ENCODE measurements at places on chromosomes 4 and X.

- DNase-seq, result no peak
These were observed 32.2 kb upstream of the MSL3 start for GRCh38 chrX:11725631-11726442.

DNA sequence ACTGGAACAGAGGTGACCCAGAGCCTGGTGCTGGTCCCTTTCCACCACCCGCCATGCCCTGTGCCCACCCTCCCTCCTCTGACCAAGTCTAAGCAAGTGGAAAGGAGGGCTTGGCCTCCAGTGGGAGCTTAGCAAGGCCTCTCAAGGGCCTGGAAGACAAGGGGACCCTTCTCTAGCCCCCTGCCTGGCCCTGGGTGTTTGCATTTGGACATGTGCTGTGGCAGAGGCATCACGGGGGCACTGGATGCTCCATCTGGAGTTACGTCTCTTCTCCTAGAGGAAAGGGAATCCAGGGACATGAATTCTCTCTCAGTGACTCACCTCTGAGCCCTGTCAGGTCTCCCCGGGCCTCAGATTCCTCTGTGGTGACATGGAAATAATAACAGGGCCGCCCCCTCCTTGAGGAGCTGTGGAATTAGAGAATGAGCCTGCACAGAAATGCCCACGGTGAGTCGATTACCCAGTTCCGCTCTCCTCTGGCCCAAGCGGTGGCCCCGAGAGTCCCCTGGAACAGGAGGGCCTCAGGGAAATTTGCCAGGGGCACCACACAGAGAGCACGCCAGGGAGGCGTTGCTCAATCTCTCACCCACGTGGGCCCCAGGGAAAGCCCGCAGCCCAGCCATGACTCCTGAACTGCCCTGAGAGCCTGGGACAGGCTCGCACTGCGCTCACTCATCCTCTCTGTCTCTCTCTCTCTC is 189.6 kb downstream of the BCOR start:
- DNase-seq, result no peak

- DNase-seq, result no peak
These were observed 59.8 kb downstream of the ABCB7 start for GRCh38 chrX:75096331-75096730.

GRCh38 chr4:87051121-87051713 is 116.4 kb downstream of the AFF1 start:
- no peak for DNase-seq

GRCh38 chr4:127578967-127579366 is 53.8 kb upstream of the INTU start:
- DNase-seq, result no peak

DNA sequence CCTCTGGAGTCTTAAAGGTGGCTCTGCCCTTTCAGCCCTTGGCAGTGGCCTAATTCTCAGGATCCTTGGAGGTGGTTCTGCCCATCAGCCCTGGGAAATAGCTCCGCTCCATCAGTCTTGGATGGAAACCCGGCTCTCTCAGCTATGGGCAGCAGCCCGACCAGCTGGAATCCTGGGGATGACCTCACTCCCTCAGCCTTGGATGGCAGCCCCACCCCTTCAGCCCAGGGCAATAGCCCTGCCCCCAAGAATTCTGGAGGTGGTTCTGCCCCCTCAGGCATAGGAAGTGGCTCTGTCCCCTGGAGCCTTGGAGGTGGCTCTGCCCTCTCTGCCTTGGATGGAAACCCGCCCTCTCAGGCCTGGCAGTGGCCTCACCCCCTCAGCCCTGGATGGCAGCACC is 127.7 kb downstream of the RBMX2 start:
- DNase-seq, result no peak

DNA sequence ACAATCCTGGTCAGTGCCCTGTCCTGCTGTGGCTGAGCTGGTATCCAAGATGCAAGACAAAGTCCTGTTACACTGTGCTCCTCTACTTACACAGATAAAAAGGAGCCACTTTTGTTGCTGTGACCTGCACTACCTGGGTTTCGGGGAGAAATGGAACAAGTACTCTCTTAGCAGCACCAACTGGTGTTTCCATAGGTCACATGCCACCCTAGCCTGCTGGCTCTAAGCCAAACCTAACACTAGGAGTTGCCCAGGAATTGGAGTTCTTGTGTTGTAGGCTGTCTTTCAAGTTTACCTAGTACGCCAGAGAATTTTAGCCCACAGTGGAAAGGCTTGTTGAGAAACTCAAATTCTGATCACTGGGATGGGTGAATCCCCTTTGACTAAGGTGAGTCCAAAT is 727.4 kb downstream of the FAM133A start:
- no peak for DNase-seq

GRCh38 chrX:42943051-42943974 is 165.3 kb upstream of the PPP1R2C start:
- DNase-seq, result no peak

DNA sequence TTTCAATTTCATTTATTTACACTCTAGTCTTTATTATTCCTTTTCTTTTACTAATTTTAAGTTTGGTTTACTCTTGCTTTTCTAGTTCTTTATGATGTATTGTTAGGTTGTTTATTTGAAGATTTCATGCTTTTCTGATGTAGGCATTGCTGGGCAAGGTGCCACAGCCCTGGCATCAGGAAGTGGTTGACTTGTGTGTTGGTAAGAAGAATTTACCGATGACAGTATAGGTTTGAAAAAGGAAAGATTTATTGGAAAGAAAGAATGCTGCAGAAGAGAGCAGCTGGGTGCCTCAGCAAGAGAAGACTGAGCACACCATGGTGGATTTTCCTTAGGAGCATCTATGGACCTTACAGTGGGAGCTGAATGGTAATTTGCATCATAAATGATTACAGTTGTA is 153.2 kb downstream of the KLF8 start:
- DNase-seq, result no peak

Data from NCI-H1105 (cell line).